ACHN (cell line): ENCODE measurements at places on chromosomes 6 and 20.

DNA sequence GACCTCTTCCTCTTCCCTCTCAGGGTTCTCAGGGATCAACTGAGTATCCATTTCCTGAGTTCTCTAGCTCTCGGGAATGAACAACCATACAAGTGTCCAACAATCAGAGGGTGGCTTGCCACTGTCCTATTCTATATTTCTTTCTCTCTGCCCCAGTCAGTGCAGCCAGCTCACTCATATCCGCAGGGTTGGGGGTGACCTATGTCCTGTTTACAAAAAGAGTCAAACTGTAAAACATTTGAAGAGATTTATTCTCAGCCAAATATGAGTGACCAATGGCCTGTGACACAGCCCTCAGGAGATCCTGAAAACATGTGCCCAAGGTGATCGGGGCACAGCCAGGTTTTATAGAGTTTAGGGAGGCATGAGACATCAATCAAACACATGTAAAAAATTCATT, 10.8 kb upstream of the BTN3A2 start:
- no peak for DNase-seq

- DNase-seq, result no peak
These were observed 49.8 kb downstream of the SLC17A5 start for GRCh38 chr6:73604020-73604419.

- DNase-seq, result no peak
These were observed 44.5 kb downstream of the RPRD1B start for GRCh38 chr20:38078084-38078483.

- DNase-seq, result no peak
These were observed 74.9 kb downstream of the BFSP1 start for GRCh38 chr20:17456279-17456678.

DNA sequence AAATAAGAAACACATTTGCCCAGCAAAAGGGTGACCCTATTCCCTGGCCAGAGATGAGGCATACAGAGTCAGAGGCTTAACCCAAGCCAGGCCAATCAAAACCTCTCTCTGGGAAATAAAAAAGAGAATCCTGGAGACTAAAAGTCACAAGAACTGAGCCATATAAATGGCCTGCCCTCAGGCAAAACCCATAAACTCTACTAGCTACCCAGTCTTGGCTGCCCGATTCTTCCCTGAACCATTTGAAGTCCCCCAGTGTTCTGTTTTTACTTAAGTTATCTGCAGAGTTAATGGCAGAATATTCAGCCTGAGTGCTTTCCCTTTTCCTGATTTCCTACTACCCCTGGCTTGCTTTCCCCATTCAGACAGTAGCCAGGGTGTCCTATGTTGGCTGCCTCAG, 13.9 kb downstream of the KCNK15 start:
- no peak for DNase-seq

GRCh38 chr20:3106185-3106584, 21.7 kb upstream of the AVP start:
- DNase-seq, result no peak

- DNase-seq, result no peak
These were observed 82.4 kb upstream of the SMLR1 start for GRCh38 chr6:130744576-130745366.

- no peak for DNase-seq
These were observed 106.0 kb downstream of the PACRG start for GRCh38 chr6:162833776-162834175.

DNA sequence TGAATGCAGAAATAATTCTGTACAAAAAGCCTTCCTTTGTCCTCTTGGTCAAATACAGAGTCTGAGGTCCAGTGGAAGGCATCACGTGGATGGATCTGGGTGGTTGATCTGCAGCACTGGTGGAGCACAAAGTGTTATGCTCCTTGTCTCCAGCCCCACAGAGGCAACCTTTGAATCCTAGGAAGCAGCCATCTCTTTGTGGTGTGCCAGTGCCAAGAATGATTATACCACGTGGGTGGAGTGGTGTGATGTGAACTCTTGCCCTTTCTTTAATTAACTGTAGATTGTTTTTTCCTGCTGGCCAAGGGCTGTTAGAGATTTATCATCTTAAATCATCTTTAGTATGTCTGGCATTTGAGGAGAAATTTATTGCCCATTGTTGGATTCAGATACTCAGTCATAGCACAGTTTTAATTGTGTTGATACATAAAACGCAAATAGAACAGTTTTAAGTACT, 31.1 kb downstream of the NCOA7 start:
- DNase-seq, result no peak

DNA sequence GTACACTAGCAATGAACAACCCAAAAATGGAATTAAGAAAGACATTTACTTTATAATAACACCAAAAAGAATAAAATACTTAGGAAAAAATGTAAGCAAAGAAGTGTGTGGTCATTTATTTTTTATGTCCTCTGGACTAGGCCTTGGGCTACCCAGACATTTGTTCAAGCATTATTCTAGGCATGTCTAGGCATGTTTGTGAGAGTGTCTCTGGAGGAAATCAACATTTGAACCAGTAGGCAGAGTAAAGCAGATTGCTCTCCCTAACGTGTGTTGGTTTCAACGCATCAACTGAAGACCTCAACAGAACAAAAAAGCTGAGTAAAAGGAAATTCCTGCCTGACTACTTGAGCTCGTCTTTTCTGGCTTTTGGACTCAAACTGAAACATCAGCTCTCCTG, 84.5 kb downstream of the ANKEF1 start:
- no peak for DNase-seq

DNA sequence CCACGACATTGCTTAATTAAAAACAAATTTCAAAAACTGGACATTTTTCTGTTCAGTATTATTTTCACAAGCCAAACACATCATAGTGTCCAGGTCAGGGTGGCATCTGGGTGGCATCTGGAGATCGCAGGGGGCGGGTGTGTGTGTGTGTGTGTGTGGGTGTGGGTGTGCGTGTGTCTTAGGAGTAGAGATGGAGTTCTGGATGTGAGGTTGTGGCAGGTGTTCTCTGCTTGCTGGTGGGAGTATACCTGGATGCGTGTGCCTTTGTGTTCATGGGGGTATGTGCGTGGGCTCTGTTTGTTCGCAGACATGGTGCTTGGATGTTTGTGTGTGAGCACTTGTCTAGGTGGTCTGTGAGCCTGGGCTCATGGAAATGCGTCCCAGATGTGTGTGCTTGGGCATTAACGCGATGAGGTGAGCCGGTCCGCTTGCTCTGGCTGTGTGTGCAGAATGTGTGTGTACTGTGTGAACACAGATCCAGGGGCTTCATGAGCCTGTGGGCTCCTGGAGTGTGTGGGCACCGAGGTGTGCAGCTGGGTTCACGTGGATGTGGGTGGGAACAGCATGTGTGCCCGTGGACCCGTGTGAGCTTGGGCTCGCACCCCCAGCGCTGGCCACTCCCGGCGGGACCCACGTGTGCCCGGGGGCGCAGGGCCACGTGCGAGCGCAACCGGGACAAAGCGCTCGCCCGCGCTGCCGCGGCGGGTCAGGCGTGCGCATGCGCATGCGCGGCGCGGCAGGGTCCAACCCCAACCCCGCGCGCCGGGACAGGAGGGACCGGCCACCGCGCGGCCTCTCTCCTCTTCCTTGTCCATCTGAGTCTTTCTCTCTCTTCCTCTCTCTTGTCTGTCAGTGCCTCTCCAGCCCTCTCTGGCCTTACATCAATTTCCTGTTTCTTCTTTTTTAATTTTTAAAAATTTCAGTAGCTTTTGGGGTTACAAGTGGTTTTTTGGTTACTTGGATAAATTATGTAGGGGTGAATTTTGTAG, 60.4 kb downstream of the SRC start:
- peak; percentile 54 for DNase-seq

GRCh38 chr20:6311841-6312655, 189.2 kb upstream of the FERMT1 start:
- DNase-seq, result no peak

DNA sequence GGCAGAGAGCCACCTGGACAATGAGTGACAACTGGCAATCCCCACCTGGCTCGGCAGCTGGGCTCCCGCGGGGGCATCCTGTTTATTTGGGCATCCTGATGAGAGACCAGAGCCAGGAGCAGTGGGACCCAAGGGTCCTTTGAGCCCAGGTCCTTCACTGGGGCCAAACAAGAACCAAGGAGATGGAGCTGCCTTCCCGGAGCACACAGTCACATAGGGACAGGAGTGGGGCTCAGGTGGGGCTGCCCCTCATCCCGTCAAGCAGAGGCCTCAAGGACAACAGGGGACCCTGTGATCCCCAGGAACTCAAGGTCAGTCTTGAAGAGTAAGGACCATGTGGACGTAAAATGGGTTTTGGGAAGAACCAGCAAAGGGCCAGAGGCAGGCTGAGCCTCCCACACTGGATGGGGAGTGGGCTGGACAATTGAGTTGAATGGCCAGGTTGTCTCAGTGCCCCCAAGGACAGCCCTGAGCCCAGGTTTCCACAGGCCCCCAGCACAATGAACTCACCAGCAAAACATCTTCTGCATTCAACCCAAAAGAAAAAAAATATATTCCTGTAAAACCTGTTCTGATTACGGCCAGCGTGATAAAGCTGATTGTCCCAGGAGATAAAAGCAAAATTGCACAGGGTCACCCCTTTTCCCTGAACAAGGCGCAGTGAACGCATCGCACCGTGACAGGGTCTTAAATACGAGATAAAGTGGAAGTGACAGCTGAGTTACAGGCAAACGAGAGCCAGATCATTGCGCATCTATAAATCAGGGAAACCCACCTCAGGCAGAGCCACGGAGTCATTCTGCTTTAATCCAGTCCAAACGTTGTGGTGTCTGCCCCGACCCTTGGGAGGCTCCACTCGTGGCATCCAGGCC, 86.2 kb downstream of the ANKRD60 start:
- DNase-seq, result no peak

- DNase-seq, result no peak
These were observed 126.1 kb upstream of the LAMP5 start for GRCh38 chr20:9388160-9388812.

- no peak for DNase-seq
These were observed 61.8 kb upstream of the LAMA2 start for GRCh38 chr6:128821116-128821515.

DNA sequence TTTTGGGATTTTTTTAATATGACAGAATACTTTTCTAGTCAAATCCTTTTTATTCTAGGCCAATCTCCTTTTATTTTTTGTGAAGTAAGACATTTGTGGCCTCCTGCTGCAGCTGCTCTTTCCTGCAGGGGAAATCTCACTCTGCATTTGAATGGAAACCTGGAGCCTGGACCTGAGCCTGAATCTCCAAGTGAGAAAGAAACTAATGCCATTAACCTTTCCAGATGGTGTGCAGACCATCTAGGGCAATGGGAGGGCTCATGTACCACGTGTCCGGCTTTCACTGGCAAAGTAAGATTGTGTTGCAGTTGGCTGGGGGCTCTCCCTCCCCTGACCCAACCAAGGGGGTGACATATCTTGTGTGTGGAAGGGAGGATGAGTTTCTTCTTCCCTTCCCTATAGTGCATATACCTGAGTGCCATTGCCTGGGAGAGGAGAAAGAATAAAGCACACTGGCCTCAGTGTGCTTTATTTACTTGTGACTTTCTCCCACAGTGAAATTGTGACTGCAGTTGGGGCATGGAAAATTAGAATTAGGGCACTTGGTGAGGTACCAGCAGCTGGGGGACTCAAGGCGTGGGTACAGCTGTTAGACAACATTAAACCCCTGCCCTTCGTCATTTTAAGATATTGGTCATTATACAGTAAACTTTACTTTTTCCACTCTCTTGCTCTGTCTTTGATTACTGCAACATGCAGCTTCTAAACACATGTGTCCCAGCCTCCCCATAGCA, 159.8 kb upstream of the RIN2 start:
- DNase-seq, result no peak

DNA sequence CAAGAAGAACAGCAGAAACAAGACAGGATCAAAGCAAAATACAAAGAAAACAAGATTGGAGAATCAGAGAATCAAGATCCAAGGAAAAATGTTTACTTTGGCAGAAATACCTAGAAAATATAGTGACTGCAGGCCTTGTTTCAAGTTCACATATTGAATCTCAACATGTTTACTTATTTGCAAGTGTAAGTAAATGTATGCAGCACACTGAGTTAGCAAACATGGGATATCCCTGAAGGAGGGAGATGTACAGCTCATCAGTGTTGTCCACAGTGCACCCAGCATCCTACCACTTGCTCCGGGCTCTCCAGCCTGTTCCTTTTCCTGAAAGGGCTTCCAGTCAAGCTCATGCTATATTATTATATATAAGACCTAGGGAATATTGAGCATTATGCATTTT, 319.5 kb downstream of the PRL start:
- DNase-seq, result no peak

DNA sequence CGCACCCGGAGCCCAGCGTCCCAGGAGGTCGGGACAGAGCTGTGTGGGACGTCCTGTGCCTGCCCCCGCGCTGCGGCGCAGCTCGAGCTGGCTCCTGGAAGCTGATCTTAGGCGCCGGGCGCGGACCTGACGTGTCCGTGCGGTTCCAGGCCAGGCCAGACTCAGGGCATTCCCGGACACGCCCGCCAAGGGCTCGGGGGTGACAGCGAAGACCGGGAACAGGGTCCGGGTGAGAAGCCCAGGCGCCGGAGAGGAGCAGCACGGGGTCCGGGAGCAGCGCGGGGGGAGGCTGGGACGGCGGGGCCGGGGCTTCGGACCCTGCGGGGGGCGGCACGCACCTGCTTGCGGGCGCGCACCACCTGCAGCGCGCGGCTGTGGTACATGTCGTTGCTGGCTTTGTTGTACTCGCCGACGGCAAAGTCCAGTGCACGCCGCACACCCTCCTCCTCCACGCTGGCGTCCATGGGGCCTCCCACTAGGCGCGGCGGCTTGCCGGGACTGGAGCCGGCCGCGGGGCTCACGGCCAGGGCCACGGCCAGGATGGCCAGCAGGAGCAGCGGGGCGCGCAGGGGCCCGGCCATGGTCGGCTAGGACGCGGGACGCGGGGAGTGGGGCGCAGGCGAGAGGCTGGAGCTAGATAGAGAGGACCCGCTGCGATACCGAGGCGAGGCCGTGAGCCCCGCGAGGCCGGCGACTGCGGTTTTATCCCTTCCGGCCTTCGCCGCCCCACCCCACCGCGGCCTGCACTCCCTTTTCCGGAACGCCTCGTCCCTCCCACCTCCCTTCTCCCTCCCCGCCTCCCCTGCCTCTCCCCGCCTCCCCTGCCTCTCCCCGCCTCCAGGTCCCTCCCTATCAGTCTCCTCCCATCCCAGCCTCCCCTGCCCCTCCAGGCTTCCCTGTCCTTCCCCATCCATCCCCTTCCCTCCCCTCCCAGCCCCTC, at the start of gene CST3:
CST3 (minus strand) TSS at position 674 of the 940 bp plus-strand sequence; CDS start at position 581, 93 bp downstream.
- peak; percentile 85 for DNase-seq

- DNase-seq, result no peak
These were observed 866.7 kb upstream of the GJE1 start for GRCh38 chr6:141265756-141266623.

DNA sequence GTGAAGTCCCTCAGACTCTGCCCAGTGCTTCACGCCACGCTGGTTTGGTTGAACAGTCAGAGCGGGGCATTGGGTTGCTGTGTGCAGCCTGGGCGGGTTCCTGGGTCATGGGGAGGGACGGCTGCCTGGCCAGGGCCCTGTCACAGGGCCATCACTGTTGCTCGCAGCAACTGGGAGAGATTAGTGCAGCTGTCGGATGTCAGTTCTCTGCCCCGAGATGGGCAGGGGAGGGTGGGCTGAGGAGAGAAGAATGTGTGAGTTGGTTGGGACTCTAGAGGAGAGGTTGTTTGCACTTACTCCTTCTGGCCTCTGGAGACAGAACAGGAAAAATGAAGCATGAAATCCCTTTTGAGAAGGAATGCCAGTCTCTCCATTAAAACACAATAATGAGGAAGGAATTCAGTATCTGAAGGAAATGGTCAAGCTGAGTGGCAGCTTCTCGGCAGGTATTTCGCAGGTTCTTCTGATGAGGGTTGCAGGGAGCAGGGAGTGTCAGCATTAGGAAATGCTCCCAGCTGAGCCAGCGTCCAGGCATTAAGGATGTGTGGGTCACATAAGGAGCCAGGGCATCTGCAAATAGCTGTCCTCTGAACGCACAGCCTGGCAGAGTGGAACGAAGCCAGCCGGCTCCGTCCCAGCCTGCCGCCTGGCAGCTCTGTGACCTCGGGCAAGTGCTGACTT, 95.9 kb downstream of the SSR1 start:
- peak; percentile 54 for DNase-seq
